Parietal lobe (tissue), 2 donors: ENCODE measurements at places on chromosomes 5 and 9. TPM values are rescaled to one million over a fixed set of nuclear protein-coding genes. Genes with fewer than 3 reads are reported as not detected.

The PTPRD gene
- 658 TPM for total RNA-seq

The ANKRD18B gene
- not detected for total RNA-seq

The EIF4E1B gene
- total RNA-seq, result 0.31 TPM

The OR1Q1 gene
- not detected for total RNA-seq

The RAI14 gene
- 54.8 TPM for total RNA-seq

The MPDZ gene
- 70.4 TPM for total RNA-seq

The SLC4A9 gene
- not detected for total RNA-seq

The SLC44A1 gene
- 62.9 TPM for total RNA-seq

The C9orf153 gene
- total RNA-seq, result 1.3 TPM

The NUTM2F gene
- total RNA-seq, result not detected

The RANBP17 gene
- 95.5 TPM for total RNA-seq

The CFAP90 gene
- total RNA-seq, result 2.8 TPM

The OR13J1 gene
- total RNA-seq, result not detected
